ENCODE measurements at places on chromosomes 7 and 10.

DNA sequence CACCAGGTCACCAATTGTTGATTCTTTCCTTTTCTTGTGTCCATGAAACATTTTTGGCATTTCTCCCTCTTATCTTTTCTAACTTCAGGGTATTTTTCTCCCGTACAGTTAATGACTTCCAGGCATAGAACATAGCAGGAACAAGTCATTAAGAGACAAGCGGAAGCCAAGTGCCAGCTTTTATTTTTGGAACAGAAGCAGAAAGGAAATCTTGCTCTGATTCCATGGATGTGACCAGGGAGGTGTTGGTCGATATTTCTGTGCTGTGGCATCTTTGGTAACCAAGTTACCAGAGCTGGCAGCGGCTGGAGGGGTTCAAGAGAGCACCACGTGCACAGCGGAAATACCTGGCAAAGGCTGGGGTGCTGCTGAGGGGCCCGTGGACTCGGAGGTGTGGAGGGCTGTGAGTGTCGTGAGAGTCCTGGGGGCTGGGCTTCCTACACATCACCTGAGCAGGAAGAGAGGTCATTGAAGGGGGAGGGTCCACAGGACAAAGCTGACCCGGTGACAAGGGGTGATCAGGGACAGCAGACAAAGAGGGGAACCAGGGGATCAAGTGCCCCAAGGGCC is 1.8 kb downstream of the LLCFC1 start:
- DNase-seq: no peak

- no peak for DNase-seq
Measured at GRCh38 chr7:88155756-88156155, 64.1 kb downstream of the SRI start.

GRCh38 chr10:26540601-26541000 is 102.5 kb downstream of the APBB1IP start:
- no peak for DNase-seq

GRCh38 chr7:37443627-37444026 is 5.0 kb downstream of the ELMO1 start:
- no peak for DNase-seq

GRCh38 chr10:113581092-113581491 is 28.2 kb downstream of the HABP2 start:
- no peak for DNase-seq

- peak; percentile 93 for DNase-seq
Measured at GRCh38 chr7:73738612-73739386, at the start of gene ABHD11. TSS of gene ABHD11 (minus strand) at chr7:73738802. CDS start at chr7:73738770, 32 bp downstream.

GRCh38 chr10:112728118-112728883 is 221.7 kb upstream of the TCF7L2 start:
- no peak for DNase-seq

GRCh38 chr7:10934292-10934691 is 39.4 kb upstream of the PHF14 start:
- no peak for DNase-seq

DNA sequence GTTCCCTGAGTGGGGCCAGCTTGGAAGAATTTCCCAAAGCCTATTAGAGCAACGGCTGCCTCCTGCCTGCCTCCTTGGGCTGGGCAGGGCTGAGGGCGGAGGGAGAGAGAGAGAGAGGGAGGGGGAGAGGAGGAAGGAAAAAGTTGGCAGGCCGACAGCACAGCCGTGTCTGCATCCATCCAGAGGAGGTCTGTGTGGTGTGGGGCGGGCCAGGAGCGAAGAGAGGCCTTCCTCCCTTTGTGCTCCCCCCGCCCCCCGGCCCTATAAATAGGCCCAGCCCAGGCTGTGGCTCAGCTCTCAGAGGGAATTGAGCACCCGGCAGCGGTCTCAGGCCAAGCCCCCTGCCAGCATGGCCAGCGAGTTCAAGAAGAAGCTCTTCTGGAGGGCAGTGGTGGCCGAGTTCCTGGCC is at the start of gene AQP1:
TSS of gene AQP1 (plus strand) at position 293 of the 409 bp plus-strand sequence. CDS start at position 350, 57 bp downstream.
- DNase-seq: no peak

- DNase-seq: no peak
Measured at GRCh38 chr7:156944876-156945275, 4.6 kb upstream of the NOM1 start.

DNA sequence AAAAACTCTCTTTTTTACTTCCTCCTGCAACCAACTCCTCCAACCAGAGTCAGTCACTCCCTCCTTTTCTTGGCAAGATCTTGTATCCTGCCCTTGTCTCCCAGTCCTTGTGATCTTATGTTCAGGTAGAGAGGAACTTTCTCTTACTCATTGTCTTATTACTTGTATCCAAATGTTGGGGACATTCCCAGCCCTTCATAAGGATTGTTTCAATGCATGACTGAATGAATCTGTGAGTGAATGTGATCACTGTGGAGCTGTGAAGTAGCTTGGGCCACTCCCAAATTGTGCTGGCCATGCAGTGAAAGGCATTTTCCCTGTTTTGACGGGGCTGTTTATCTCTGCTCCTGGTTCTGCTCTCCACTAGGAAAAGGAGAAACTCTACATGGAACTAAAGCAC is 93.7 kb downstream of the CFAP58 start:
- no peak for DNase-seq

DNA sequence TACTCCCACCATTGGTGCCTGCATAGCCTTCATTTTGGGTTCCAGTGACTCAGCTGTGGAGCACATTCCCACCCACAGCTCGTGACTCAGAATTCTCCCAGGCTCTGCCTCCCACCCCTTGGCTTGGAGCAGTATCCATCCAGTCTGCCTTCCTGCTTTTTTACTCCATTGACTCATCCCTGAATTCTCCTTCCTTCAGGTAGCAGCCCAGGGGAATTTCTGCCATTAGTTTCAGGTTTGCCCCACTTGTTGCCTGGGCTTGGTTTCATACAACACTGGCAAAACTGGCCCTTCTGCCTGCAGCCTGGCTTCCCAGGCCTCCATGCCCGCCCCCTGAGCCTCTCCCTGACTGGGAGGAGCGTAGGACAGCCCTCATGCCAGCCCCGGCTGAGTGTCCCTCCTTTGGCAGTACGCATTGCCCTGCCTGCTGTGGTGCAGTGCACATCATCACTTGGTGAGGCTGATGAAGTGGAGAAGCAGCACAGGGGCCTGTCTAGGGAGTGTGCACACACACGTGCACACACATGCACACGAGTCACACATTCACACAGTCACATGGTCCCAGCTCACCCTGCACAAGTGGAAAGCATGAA is 55.0 kb downstream of the SNX10 start:
- peak; percentile 53 for DNase-seq

DNA sequence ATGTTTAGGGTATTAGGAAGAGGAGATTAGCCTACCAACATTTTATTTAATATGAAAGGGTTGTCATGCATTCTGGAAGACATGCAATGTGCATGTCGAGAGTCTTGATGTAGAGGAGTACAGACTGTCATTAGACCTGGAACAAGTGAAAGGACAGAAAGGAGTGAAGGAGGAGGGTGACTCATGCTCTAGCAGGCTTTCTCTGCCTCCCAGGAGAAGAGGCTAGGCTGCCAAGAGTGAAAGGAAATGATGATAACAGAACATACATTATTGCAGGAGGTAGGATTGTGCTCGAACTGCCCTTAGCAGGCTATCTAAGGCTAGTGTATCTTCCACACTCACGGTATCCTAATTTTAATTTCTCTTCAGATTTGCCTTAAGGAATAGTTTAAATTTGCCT is 228.8 kb downstream of the EXOC4 start:
- DNase-seq: peak; percentile 6

DNA sequence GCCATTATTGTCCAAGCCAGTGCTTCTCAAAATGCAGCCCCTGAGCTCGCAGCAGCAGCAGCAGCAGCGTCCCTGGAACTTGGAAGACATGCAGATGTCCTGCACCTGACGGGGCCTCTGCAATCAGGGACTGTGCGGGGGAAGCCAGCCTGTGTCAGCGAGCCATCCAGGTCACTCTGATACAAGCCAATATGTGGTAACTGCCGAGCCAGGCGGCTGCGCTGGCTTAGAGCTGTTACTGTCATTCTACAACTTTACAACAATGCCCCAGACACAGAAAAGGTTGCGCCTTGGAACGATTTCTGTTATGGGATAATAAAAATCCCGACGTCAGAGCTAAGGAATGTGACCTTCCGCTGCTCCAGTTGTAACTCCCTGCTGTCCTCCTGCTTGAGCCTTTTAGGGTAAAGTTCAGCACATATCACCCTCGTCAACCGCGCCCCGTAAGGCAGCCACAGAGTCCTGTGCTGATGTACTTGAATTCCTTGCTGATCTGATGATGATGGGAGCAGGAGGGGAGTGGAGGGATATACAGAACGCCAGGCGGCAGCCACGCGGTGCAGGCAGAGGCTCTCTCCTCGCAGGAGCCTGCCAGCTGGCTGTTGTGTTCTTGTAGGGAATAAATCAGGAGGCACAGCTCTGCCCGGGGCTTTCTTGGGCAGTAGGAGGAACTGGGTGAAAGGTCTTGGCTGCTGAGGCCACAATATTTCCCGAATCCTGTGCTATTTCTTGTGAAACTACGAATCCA is 20.0 kb upstream of the CRYGN start:
- DNase-seq: peak; percentile 30

- no peak for DNase-seq
Measured at GRCh38 chr10:122341141-122341810, 33.2 kb upstream of the PLEKHA1 start.

DNA sequence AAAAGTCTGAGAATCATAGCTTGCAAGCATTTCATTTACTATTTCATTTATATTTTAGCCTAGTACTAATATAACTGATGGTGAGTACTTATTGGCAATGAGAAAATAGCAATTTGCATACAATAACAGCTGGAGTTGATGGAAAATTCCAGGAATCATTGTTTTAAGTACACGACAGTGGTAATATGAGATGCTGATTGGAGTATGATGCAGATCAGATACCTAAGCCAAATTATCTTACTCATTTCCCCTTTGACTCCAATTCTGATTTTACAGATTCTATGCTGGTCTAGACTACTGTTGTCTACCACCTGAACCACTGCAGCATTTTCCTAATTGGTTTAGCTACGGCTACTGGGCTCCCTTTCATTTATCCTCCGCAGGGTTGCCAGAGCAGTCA is 36.7 kb downstream of the GNG11 start:
- peak; percentile 36 for DNase-seq

- DNase-seq: no peak
Measured at GRCh38 chr7:110943701-110944345, 147.1 kb upstream of the LRRN3 start.

- DNase-seq: no peak
Measured at GRCh38 chr10:125548878-125549277, 134.1 kb downstream of the TEX36 start.
